ENCODE measurements at places on chromosomes 2 and 18.

DNA sequence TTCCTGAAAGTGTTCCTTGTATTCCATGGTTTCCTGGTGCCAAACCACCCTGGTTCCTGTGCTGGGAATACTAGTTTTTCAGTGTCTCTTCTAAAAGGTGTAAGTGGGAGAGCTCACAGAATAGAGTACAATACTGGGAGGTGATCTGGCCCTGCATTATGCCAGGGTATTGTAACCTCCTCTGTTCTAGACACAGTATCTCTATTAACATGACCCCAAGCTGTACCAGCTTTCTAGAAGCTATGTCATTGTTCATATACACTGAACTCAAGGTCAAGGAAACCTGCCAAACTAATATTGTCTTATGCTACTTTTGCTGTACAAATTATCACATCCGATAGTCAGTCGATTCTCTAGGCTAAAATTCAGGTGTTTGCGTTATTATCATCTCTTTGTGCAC is 32.7 kb downstream of the SETBP1 start:
- DNase-seq, result no peak

- DNase-seq, result no peak
These were observed 2.3 kb downstream of the LGALSL start for GRCh38 chr2:64456293-64456692.

DNA sequence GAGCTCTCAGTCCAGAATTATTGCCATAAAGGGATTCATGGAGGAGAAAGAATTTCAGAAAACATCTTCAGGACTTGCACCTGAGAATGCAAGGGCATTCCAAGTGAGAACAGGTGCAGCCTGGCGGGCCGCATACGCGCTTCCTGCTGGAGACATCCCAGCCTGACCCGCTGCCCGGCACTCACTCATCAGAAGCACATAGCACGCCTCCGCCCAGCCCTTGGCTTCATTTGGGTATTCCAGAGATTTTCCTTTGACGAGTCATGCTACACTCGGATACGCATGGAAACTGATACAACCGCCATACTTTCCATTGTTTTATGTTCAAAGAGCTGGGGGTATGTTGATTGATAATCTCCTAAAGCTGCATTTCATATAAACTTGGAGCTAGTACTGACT is 228.0 kb upstream of the ID2 start:
- no peak for DNase-seq

- peak; percentile 22 for DNase-seq
These were observed 1.3 kb downstream of the DUSP28 start for GRCh38 chr2:240561325-240561971.

- DNase-seq, result no peak
These were observed 379.9 kb downstream of the LPIN1 start for GRCh38 chr2:12126318-12126717.

- DNase-seq, result no peak
These were observed 13.0 kb downstream of the VPS4B start for GRCh38 chr18:63409301-63409700.

- DNase-seq, result no peak
These were observed 102.6 kb downstream of the MYO5B start for GRCh38 chr18:50092245-50092805.

DNA sequence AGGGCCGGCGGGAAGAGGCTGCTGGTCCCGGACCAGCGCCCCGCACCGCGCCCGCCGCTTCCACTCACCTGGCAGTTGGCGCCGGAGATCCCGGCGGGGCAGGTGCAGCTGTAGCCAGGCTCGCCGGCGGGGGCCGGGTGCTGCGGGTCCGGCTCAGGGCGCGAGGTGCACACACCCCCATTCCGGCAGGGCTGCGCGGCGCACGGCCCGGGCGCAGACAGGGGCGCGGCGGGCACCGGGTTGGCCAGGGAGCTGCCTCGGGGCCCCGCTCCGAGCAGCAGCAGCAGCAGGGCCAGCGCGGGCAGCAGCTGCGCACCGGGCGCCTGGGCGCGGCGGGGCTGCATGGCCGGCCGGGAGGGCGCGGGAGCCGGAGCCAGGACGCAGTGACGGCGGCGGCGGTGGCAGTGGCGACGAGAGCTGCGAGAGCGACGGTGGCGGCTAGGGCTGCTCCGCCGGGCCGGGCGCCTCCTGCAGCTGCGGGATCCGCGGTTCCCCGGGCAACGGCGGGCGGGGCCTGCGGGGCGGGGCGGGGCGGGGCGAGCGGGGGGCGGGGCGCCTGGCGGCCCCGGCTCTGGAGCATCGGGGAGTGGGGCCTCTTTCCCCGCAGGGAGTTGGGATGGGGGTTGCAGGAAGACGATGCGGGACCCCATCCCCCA is at the start of gene DNER:
Gene DNER, minus strand, starts transcription at position 476 of the 656 bp plus-strand sequence. Its CDS starts 132 bp downstream, at position 344.
- DNase-seq, result peak; percentile 74

DNA sequence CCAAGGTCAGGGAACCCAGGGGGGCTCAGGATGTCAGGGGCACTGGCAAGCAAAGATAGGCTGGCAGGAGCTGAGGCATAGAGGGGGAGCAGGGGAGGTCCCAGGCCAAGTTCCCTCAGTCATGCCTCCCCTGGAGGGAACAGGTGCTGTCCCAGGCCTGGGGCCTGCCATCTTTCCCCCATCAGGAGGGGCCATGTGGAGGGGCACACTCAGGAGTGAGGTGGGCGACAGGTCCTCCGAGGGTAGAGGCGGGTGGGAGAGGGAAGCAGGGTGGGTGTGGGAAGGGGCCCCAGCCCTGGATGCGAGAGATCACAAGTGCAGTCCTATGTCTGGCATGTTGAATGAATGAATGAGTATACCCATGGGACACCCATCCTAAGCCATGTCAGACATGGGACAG is 127.7 kb upstream of the GLI2 start:
- DNase-seq, result no peak

DNA sequence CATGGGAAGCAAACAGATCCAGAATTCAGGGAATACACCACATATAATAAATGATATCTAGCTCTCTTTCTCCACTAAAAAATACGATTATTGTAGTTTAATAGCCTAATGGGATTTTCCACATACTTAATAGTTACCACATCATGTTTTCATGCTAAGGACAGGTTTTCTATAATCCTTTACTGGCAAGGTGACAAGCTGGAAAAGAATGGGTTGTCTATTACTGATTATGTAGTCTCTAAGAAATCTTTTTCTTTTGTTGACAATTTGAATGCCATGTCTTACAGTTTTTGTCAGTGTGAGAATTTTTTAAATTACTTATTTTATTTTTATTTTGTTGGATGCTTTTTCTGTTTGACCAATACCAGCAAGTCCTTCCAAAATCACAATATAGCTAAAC is 177.8 kb downstream of the GALNT13 start:
- no peak for DNase-seq

- DNase-seq, result no peak
These were observed 302.9 kb downstream of the LRRTM1 start for GRCh38 chr2:80001701-80002101.
